ENCODE measurements at places on chromosomes 11 and 22. TPM values are rescaled to one million over a fixed set of nuclear protein-coding genes. Genes with fewer than 3 reads are reported as not detected.

KDM4E gene
- total RNA-seq, result not detected

TRIM29 gene
- total RNA-seq, result 190 TPM

SNX15 gene
- total RNA-seq, result 16.2 TPM

C11orf16 gene
- not detected for total RNA-seq

FAM118B gene
- total RNA-seq, result 20.9 TPM

MAPK8IP1 gene
- 0.78 TPM for total RNA-seq
